HEK293T (cell line): ENCODE measurements at places on chromosomes 13 and 19.

- DNase-seq = no peak
Measured at GRCh38 chr13:38979891-38980749, 10.5 kb downstream of the STOML3 start.

- DNase-seq = no peak
Measured at GRCh38 chr13:98476106-98476505, 100.8 kb downstream of the STK24 start.

- no peak for DNase-seq
Measured at GRCh38 chr19:728011-728410, 19.3 kb downstream of the PALM start.

DNA sequence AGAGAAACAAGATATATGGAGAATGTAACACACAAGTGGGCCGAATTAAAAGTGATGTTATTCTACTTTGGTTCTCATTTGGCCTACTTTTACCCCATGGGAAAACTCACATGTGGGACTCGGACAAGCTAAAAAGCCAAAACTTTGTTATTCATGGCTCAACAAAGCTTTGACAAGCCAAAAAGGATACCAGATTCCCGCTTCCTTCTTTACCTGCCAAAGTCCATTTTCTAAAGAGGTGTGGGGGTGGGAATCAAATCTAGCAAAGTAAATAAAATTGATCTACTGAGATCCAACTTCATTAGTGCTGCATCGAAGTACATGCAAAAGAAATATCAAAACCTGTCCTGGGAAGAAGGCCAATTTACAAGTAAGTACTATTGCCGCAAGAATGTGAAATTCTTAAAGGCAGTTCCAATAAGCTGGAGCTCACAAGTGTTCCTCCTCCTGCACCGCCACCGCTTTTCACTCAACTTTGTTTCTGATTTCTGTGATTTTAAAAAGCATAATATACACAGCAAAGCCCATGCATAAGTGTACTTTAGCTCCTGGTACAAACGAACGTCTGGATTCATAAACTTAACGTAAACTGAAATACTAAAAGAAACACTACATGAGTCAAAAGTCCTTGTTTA lies 1.1 kb downstream of the LNX2 start:
- DNase-seq = no peak

DNA sequence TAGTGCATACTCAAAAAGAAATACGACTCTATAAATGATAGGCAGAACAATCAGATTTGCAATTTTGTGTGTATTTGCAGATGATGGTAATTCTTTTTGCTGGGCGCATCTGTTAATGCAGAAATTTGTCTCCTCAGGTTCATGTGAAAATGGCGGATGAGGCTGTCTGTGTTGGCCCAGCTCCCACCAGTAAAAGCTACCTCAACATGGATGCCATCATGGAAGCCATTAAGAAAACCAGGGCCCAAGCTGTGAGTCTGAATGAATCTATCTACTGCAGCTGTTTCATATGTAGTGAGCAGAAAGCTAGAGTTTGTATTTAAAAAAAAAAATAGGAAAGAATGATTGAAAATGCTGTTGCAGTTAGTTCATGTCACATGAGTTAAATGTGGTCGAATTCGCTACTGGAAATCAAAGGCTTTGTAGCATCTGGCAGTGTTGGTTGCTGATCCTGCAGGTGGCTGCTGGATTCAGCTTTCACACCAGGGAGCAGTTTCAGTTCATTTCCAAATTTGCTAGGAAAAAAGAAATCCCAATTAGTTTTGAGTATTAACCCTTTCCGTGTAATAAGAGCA lies 66.0 kb downstream of the PCCA start:
- DNase-seq = no peak
